ENCODE measurements at places on chromosomes 7 and 10.

DNA sequence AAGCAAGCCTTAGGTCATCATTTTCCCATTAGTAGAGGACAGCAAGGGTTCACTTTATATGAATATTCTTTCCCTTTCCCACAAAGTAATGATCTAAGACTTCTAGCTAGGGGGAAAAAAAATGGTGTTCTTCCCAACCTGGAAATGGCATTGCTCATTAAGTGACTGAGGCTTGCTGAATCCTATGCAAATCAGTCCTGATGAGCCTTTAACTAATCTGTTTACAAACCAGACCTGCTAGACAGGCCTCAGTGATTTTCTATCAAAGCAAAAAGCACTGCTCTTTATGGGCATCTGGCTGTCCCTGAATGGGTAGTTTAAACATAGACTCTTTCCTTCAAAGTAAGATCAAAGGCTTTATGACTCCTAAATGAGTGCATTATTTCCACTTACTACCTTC is 146.3 kb downstream of the HIBADH start:
- DNase-seq: no peak

GRCh38 chr7:112371701-112372100 is 78.6 kb upstream of the IFRD1 start:
- no peak for DNase-seq

GRCh38 chr7:26345202-26345601 is 53.5 kb downstream of the SNX10 start:
- DNase-seq: no peak

DNA sequence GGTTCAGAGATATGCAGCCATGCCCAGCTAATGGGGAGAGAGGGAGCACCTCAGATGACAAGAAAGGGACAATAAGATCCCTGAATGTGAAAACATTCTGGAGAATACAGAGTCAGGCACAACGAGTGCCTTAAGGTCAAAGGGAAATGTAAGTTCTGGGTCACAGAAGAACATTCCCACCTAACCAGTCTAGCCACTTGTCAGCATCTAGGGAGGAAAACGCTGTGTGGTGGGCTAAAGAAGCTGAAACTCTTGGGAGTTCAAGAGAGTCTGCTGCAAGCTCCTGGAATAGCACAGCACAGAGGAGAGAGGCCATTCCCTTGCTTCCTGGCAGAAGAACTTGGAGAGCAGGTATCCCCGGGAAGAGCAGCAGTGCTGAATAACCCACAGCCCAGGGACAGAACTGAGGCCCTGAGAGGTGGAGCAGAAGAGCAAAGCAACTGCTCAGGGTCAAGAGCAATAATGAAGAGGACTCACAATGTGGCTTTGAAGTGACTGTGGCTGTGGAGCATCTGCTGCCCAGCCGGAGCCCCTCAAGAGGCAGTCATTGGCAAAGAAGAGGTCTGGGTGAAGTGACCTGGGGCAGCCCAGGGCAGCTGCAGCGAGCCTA is 182.3 kb downstream of the NPSR1 start:
- DNase-seq: peak; percentile 68

- DNase-seq: no peak
Measured at GRCh38 chr7:141593134-141593533, 41.9 kb downstream of the AGK start.

DNA sequence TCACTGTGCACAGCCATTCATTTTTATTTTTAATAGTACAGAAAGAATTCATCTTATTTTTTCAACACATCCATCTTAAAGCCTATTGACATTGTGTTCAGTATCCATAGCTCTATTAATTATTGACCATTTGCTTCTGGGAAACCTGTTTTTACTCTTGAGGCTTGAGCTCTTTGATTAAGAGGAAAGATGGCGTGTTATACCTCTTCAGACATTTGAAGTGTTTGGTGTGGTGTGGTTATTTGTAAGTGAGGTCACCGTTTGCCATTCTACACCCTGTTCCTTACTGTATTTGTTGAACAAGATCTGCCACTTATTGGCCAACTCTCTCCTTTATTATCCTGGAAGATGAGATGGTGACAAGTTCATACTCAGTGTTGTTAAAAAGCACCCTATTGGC is 18.4 kb downstream of the C7orf57 start:
- no peak for DNase-seq

GRCh38 chr10:101060951-101061623 is 702 bp upstream of the KAZALD1 start:
- DNase-seq: peak; percentile 97

- no peak for DNase-seq
Measured at GRCh38 chr7:40775877-40776276, 641.1 kb downstream of the SUGCT start.

- DNase-seq: no peak
Measured at GRCh38 chr7:154837622-154838021, 165.3 kb downstream of the PAXIP1 start.

- DNase-seq: peak; percentile 68
Measured at GRCh38 chr10:67697724-67698131, 1.7 kb upstream of the CTNNA3 start.

DNA sequence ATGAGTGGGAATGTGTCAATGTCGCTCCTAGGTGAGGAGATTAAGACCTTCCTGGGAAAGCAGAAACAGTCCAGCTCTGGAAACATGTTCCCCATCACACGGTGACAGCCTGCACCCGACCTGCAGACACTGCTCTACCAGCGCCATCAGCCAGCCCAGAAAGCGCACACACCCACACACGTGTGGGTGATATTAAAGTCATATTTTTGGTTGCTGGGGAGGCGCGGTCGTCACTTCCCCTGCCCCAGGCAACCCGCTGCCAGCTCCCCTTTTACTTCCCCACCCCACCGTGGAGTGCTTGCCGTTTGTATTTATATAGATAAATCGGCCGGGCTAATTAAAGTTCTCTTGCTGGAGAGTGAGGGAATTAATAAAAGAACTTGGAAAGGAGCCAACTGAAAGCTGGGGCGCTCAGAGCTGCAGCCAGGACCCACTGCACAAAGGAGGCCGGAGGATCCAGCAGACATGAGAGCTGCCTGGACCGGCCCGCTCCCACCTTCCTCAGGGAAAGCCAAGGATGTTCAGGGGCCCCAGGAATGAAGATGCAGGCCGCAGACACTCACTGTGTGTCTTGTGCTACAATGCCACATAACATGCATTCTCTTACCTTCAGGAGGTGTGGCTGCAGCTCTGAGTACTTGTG is 145.2 kb upstream of the UNC5B start:
- DNase-seq: no peak

- peak; percentile 81 for DNase-seq
Measured at GRCh38 chr7:26369593-26369992, 77.9 kb downstream of the SNX10 start.

GRCh38 chr10:131246089-131246488 is 65.4 kb downstream of the TCERG1L start:
- no peak for DNase-seq

DNA sequence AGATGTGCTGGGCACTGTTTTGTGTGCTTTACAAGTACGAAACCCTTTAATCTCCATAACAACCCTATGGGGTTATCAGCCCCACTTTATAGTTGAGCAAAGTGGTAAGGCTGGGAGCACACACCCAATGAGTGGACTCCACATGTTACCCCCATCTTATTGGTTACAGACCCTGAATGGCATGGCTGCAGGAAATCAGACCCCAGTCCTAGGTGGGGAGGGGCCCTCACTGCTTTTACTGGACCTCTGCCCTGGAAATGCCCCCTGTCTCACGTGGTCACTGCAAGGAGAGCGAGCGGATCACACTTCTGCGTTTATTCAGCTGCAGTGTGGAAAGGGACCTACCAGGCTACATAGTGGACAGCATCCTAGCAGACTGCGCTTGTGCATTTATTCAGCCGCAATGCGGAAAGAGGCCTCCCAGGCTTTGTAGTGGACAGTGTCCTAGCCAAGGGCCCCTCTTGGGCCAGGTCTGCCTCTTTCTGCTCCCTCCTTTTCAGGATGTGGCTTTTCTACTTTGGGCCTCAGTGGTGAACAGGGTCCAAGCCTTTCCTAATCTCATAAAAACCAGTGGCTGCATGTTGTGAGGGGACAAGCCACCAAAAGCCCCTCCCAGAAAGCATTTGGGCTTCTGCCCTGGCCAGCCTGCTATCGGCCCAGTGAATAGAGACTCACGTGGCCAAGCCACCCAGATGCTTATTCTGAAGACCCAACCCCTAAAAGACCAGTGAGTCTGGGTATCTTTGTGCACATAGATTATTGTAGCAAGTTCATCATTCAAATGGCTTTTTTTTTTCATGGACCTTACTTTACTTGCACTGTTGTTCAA is 405.7 kb upstream of the RNF32 start:
- no peak for DNase-seq

GRCh38 chr7:100687751-100688300 is 6.2 kb downstream of the GIGYF1 start:
- DNase-seq: no peak

DNA sequence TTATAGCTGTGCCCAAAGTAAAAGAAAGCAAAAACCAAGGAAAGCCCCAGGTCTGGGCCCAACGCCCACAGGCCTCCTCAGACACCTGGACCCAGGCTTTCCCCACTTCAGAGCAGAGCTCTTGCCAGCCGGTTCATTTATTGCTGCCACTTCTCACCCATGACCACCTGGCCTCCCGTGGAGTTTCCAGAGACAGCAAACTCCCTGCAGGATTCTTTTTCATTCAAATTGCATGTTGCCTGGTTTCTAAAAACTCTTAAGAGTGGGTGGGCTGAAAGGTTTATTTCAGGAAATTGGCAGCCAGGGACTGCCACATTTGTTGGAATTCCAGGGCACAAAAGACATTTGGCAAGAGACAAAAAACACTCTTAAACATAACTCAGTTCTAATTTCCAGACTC is 4.7 kb downstream of the VOPP1 start:
- no peak for DNase-seq

DNA sequence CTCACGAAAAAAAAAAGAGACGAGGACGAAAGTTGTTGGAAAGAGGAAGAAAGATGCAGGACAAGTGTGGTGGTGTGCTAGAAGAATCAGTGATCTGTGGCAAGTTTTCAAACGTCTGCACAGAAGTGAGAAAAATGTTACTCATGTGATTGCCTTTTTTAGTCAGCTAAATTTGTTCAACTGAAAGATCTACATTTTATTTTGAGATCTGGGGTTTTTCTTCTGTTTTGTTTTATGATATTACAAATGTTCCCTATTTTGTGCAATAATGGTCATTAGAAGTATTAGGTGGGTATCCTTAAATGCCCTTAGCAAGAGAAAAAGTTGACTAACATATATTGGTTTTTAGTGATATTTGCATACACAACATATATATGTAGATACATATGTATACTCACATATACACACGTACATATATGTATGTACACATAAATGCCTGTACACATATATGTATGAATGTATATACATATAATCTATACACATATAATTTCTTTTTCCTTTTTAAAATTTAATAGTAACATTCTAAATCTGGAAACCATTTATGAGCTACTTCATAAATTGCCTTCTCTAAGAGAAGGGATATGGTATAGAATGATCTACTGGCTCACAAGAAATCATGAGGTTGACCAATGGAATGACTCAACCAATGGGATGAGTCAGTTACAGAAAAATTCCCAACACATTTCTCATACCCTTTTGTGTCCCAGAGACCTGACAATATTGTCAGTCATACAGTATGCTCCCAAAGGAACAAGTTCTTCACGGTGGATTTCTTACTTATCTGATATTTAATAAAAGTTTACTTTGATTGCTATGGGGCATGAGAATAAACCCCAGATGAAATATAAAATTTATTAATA is 38.4 kb downstream of the SLC39A12 start:
- no peak for DNase-seq

- DNase-seq: no peak
Measured at GRCh38 chr10:119005362-119006043, 24.0 kb upstream of the NANOS1 start.

DNA sequence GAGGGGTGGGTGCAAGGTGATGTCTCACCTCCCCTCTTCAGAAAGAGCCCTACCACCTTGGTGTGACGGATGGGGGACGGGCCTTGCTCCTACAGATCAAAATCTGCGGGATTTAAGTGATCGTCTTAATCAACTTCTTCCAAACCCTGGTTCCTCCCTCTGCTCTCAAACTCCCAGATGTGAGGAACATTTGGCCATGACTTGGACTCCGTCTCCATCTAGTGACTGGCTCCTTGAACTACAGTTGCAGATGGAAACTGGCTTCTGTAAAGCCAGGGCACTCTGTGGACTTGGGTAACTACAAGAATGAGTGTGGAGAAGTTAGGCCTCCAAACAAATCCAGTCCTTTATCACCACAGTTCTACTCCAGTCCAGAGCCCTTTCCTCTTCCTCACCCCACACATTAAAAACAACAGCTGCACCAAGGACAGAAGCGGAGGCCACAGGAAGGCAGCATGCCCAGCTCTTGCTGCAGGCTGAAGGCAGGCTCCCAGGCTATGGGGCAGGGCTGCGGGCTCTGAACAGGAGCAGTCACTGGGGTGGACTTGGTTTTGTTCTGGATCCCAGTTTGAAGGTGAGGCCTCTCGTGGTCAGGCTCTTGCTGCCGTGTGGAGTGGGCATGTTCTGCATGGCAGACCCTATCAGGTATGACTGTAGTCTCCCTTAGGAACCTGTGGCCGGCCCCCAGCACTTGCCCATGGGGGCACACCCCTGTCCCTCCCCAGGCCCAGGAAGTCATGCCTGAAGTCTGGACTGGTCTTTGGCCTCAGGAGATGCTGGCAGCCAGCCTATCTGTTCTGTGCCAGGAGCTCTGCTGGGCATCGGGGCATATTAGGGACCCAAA is 79.4 kb downstream of the VWC2 start:
- DNase-seq: peak; percentile 81

DNA sequence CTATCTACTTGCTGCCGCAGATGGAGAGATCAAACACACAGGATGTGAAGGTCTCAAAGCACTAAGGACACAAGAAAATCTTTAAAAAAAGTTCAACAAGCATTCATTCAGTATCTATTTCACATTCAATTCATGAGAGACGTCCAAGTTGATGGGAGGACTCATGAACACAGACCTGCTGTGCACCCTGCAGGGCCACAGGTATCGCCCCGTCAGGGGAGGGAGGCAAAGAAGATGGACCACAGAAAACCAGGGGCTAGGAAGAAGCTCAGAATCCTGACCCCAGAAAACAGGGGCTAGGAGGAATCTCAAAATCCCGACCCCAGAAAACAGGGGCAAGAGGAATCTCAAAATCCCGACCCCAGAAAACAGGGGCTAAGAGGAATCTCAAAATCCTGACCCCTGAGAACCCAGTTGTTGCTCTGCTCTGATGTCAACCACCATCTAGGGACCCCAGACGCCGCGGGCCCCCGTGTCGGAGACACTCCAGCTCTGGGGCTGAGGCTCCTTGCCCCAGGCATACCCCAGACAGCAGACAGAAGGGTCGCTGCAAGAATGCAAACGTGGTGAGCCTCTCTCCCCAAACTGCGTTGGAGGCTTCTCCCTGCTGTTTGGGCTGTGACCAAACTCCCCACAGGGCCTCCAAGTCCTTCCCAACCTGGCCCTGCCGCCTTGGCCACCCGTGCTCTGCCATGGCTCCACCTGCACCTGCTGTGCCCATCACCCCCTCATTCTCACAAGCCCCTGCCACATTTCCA is 197.6 kb downstream of the DIP2C start:
- DNase-seq: no peak

DNA sequence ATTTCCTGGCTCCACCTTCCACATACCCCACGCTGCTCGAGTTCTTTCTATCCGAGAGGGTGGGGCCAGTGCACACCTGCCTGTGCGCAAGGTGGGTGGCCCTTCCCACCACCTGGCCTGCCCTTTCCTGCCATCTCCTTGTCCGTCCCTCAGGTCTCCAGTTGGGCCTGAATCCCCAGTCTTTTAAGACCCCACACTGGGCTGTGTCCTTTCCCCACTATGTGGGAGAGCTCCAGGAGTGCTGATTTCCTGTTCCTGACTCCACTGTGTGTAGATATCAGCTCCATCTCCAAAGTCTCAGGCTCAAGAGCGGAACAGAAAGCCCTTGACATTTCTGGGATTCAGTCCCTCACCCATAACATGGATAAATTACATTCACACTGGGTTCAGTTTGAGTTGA is 20.1 kb downstream of the LHPP start:
- no peak for DNase-seq
